ENCODE measurements at places on chromosomes 12 and 14.

- DNase-seq = no peak
These were observed 67.7 kb downstream of the EID3 start for GRCh38 chr12:104371043-104371870.

DNA sequence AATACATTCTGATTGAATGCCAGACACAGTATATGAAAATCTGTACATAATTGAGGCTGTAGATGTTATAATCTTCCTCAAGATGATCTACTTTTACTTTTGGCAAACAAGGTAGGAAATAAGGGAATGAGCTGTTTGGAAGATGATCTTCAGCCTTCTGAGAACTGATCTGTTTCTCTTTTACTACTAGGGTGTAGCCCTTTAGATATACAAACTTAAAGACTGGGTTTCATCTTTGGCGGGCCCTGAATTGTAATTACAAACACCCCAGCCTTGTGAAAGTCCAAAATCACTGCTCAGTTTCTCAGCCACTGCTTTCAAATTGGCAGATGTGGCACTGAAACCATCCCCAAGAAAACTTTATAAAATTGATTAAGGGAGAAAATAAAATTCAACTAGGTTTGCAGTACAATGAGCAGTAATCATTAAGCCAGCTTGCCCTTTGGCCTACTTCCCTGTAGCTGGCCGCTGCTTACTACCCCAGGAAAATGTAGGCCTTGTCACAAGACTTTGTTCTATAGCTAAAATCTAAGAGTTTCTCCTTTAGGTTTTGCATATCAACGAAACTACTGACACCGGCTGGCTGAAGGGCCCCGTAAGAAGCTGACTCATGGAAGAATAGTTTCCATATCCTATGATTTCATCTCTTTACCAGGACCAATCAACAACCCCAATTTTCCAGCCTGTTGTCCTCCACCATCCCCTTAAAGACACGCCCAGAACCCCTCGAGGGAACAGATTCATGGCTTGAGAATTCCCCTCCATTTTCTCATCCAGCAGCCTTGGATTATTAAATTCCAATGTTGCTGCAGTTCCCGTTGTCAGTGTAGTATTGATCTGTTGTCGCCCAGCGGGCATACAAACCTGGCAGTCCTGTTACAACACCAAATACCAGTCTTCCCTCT lies 210.8 kb downstream of the PCNX1 start:
- DNase-seq = no peak

- DNase-seq = peak; percentile 63
These were observed 114.3 kb downstream of the KSR2 start for GRCh38 chr12:117854339-117855012.

- DNase-seq = no peak
These were observed 35.4 kb upstream of the DIO3 start for GRCh38 chr14:101525640-101526527.

DNA sequence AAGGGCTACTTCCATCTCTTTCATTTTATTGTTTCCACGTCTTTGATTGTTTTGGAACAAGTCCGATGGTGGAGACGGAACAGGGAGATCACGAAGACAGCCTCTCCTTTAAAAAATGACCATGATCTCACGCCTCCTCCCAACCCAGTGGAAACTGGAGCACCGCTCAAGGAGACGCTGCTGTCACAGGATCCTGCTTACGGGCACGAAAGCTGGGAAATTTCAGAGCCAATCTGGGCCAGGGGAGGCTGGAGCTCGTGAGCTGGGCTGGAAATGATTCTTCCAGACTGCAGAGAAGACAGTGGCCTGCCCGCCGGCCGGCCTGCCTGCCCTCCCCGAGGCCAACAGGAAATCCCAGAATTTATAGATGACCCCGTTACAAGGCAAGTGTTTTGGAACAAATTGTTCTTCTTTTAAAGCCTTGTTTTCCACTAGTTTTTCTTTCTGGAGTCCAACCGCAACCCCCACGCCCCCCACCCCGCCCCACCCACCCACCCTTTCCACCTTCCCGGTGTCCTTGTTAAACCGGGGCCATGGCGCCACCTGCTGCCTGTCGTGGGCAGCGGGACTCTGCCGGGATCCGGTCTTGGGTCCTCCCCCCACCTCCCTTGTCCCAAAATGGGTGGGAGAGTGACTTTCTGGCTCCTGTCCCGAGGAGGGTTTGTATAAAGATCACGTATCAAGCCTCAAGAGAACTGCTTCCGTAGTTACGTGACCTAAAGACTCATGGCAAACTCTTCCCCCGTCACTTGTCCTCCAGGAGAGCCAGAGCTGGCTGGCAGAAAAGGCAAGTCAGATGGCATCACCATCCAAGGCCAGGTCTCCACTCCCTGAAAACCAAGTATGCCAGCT lies 40.3 kb downstream of the MAP1LC3B2 start:
- DNase-seq = peak; percentile 70

- DNase-seq = no peak
These were observed 72.4 kb downstream of the IGF1 start for GRCh38 chr12:102407776-102408486.

GRCh38 chr14:90079576-90079975 lies 17.8 kb downstream of the KCNK13 start:
- no peak for DNase-seq

DNA sequence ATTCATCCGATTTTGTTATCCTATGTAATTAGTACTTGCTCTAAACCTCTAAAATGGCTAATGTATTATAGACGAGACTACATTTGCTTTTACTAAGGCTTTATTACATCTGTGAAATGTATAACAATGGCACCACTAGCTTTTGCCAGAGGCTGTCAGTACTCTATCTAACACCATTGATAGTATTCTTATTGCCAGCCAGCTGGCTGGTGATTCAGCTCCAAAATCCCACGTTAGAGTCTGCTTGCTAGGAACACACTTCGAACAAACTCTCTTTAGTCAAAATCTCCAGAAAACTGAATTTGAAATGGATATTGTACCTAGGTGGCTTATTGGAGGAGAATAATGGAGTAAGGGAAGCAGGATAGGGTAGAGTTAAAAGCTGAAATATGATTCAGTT lies 839.2 kb downstream of the SLC6A15 start:
- DNase-seq = no peak

GRCh38 chr12:96447256-96447655 lies 42.1 kb upstream of the CFAP54 start:
- DNase-seq = no peak

DNA sequence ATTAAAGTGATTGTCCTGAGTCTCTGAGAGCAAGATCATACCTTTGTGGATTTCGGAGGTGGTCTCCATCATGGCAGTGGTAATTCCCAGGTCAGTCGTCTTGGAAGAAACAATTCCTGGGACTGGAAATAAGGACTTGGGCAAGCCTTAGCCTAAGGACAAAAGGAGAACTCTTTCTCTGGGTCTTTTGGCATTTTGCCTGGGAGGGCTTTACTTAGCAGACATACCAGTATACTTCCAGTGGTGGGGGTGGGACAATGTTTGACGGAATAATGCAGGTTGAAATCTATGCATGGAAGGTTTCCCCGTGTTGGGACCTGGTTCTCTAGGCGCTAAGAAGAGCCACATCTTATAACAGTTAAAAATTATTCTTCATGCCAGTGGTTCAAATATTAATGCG lies 70.4 kb upstream of the USP44 start:
- no peak for DNase-seq

GRCh38 chr12:96902076-96902475 lies 5.0 kb upstream of the NEDD1 start:
- DNase-seq = no peak

GRCh38 chr12:46266382-46266791 lies 2.5 kb downstream of the SLC38A1 start:
- peak; percentile 32 for DNase-seq

DNA sequence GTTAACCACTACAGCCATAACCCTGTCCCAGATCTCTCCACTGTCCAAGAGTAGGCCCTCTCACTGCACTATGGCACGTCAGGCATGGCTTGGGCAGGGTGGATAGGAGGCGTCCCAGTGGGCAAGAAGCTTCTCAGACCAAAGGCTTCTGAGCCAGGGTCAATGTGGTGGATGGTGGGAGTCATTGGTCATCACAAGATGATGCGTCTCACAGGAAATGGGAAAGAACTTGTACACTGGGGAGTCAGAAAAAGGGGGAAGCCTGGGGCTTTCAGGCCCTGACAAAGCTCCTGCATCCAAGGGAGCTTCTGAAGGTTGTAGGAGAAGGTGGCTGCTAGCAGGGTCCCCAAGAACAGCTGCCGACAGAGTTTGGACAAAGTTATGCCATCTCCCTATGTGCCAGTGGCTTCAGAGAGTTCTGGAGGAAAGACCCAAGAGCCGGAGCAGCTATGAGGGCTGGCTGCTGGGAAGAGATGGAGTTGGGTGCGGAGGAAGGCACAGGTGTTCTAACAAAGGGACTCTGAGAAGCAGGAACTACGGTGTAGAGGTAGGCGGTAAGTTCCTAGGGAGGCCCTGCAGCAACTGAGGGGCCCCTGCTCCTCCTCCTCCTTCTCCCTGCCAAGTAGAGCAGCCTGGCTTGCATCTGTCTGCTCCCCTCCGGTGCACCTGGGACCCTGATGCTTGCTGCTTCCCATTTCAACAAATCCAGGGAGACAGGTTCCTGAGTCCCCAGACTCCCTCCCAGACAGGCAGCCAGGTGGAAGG lies 81.1 kb downstream of the ARL6IP4 start:
- no peak for DNase-seq

- no peak for DNase-seq
These were observed 194.1 kb downstream of the AACS start for GRCh38 chr12:125259178-125259867.

DNA sequence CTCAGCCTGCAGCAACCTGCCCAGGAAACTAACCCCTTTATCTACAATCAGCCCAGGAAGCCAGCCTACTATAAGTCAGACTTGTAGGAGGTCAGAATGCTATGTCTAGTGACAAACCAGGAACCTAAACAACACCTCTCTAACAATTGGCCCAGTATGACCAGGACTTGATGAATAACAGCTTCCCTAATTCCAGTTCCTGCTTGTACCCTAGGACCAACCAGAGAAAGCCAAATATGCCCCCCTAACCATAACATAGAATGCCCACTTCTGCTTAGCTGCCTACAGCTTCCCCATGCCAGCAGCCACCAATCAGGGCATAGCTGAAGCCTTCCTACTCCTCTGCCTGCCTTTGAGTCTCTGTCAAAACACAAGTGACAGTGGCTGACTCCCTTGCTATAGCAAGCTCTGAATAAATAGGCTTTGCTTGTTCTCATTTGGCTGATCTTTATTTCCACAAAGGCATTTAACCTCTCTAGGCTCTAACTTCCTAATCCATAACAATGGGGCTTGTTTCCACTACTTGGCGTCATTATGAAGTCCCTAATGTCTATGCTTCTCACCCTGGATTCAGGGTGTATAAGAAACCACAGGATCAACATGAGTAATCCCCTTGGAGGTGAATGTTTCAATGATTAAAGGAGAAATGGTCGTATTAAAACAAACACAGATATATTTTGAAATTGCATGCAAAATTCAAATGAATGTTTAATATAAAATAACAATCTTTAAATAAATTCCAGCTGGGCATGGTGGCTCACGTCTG lies 220.2 kb downstream of the ANO6 start:
- no peak for DNase-seq

GRCh38 chr14:102824832-102825231 lies 47.6 kb downstream of the TRAF3 start:
- no peak for DNase-seq

DNA sequence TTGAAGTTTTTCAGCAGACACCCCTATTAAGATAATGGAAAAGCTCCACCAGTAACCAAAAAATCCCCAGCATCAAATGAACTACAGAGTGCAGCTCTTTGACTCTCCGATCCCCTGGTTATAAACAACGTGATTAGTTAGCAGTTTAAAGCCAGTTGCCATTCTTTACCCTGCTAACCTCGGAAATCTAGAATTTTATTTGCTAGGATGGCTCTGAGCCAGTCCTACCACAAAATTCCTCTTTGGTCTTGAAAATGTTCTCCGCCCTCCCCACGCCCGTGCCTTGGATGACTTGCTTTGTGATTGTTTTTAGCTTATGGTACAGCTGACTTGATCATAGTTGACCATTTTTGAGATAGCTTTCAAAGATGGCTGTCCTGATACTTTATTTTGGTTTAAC lies 1.2 kb downstream of the KLHDC2 start:
- DNase-seq = no peak

DNA sequence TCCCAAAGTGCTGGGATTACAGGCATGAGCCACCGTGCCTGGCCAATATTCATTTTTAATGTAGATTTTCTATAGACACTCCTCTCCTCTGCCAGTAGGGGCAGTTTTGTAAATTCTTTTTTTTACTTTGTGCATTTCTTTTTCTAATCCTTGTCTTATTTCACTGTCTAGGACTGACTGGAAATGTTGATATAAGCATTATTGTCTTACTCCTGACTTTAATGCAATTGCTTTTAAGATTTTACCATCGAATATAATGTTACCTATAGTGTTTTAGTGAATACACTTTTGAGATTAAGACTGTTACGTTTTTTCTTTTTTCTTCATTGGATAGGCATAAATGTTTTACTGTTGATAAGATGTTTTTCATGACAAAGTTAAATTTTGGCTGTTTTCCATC lies 35.4 kb upstream of the EMP1 start:
- DNase-seq = no peak

DNA sequence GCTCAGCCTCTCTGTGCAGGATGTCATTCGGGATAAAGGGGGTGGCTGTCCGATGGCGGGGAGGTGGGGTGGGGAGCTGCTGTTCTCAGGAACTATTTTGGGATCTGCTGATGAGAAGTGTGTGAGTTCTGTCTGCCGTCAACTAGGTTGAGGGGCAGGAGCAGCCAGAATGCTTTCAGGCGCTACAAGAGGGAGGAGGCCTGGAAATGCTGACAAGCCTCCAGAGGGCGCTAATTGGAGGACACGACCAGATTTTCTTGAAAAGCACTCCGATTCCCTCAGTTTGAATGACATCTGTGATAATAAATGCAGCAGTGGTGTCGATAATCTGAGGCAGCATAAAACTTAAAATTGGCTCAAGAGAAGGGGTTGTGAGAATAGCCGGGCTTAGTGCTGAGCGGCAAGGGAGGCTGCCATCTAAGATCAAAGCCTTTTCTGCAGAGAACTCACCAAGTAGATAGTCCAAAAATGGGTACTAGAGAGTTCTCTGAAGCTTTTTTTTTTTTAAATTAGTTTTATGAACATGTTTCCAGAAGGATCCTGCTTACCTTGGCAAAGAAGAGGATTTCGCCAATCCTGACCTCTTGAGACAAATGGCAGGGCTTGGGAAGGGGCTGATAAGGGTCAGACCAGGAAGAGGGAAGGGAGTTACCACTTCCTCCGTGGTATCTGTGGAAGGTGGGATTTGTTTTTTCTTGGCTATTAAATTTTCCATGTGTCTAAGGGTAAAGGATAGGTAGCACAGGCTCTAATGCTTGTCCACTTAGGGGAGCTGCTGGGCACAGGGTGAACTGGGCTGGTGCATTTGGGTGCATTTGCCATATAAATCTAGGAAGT lies 94.4 kb downstream of the CRACR2A start:
- peak; percentile 27 for DNase-seq

- peak; percentile 60 for DNase-seq
These were observed 96.1 kb downstream of the CRADD start for GRCh38 chr12:93773122-93773871.

GRCh38 chr14:92968291-92969020 lies 45.5 kb downstream of the CHGA start:
- no peak for DNase-seq

DNA sequence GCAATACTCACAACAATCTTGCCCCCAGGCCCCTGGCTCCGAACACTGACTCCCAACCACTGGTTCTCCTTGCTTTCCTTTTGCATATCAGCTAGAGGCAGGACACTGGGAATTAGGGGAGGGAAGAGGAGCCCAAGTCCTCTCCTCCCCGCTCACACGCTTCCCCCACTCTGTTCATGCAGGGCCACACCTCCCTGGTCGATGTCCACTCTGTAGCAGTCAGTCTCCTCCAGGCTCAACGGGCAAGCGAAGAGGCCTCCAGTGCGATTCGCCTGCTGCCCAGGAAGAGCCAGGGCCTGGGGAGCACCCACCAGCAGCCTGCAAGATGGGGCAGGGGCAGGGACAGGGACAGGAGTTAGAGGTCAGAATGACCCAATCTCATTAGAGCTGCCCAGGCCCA lies 4.8 kb downstream of the ITGA7 start:
- DNase-seq = no peak
